ENCODE measurements at places on chromosomes 2 and 18.

DNA sequence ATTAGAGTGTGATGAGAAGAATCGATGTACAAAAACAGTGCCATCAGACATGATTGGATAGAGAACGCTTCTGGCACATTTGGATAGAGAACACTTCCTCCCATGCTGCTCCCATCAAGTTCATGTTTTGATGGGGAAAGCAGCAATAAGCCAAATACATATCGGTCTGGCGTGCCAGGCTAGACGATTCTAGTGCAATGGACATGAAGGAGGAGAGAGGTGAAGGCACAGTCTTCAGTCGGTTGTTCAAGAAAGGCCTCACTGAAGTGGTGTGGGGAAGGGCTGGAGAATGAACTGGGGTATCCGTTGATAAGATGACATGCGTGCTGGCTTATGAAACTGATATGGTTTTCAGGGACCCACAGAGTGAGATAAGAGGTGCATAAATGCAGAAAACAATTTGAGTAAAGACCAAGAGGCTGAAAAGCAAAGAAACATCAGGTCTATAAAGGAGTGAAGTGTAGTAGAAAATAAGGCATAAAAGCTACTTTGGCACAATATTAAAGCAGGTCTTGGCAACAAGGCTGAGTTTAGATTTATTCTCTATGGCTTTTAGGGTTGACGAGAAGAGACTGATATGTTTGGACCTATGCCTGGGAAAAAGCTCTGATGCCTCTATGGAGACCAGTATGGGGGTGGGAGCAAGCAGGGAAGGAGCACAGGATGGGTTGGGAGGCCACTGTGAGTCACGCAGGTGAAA is 117.6 kb upstream of the PIEZO2 start:
- DNase-seq = no peak

GRCh38 chr2:2926858-2927175 is 450.8 kb downstream of the EIPR1 start:
- DNase-seq = no peak

DNA sequence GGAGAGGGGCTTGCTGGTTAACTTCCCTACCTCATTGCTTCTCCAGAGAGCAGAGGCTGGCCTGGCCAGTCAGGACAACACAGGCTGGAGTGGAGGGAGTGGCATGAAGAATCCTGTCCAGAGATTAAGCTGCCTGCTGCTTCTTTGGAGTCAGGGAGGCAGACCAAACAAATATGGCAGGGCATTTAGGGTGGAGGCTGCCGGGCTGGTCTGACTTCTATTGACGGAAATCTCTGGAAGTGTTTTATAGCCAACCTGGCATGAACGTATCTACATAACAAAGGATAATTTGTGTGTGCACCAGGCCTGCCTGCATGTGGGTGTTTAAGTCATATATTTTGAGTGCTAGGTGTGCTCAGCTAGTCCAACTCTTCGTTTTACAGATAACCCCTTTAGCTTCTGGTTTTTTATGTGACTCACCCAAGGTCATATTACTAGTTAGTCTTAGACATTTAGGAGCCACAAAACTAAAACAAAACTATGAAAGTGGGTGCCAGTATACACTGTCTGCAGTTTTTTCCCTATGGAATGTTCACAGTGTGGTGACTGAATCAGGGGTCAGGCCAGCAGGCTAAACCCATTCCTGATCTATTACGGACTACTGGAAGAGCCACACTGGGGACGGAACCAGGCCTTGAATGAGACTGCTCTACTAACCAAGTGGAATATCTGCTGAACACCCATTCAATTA is 5.5 kb downstream of the NPC1 start:
- DNase-seq = no peak

DNA sequence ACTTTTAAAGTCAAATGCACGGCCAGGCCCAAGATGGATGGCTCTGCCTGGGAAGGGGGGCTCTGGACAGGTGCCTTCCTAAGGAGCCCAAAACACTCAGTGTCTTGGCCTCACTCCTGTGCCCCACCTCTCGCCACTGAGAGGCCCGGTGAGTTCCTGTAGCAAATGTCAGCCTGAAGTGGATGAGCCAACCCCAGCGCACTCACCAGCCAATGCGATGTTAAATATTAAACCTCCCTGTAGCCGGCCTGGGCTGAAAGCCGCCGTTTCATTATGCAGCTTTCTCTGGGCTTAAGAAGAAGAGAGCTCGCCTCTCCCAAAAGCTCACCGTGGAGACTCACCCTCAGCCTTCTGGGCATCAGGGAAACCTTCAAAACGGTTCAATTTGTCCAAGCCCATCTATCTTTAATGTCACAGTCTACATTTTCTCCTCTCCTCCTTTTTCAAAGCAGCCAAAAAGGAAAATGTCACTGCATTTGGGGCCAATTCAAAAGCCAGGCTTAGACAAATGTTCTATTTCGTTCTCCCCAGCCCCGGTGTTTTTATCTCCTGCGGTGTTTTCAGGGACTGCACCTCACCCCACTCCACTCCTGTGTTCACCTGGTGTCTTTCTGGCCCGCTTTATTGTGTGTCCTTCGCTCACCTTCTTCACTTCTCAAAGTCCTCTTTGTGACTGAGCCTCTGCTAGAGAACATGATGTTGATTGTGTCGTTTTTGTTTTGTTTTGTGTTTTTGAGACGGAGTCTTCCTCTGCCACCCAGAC is 124.0 kb downstream of the NRP2 start:
- no peak for DNase-seq

DNA sequence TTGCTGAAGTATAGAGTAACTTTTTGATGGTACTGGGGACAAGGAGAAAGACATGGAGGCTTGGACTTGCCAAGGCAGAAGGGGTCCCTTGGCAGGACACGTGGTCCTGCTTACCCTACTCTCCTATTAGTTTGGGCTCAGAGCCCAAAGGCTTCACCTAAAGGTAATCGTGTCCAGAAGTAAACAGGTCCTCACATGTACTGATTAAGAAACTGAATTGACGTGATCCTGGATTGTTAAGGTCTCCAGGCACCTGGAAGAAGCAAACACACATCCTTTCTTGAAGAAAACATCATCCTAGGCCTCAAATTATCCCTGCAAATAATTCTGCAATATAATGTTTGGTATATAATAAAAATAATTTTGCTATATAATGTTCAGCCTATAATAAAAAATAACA is 50.0 kb downstream of the DTNB start:
- no peak for DNase-seq

All from activated T-helper 1 cell treated with anti-CD3 and anti-CD28 coated beads, Interleukin-12 subunit alpha, Interleukin-12 subunit beta, Interleukin-2, Interleukin-4 antibody, amounts not matched to agents 30 ng/mL and 10 ng/mL and 1 ng/mL, durations not matched to agents 14 hours and 24 hours and 36 hours (primary cell).